ENCODE measurements at places on chromosomes 7 and 10. TPM values are rescaled to one million over a fixed set of nuclear protein-coding genes. Genes with fewer than 3 reads are reported as not detected.

ASAH2 gene
- total RNA-seq: 0.04 TPM

DNA sequence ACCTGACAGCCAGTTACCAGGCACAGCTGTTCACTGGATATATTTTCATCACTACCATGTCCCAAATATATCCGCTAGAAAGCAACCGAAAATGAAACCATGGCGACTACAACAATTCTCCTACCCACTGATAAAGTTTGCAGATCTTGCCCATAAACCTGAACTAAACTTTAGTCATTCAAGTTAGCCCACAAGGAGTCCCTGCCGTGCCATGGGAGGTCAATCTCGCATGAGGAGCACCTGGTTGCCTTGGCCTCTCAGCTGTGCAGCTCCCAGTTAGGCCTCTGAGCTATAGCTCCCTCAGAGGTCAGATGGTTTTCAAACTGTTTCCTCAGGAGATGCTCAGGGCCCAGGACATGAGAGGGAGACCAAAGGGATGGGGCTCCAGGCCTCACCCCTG lies 211.1 kb upstream of the RNF32 start:
- no peak for DNase-seq

GRCh38 chr7:85341973-85342372 lies 155.1 kb upstream of the SEMA3D start:
- peak; percentile 15 for DNase-seq

DNA sequence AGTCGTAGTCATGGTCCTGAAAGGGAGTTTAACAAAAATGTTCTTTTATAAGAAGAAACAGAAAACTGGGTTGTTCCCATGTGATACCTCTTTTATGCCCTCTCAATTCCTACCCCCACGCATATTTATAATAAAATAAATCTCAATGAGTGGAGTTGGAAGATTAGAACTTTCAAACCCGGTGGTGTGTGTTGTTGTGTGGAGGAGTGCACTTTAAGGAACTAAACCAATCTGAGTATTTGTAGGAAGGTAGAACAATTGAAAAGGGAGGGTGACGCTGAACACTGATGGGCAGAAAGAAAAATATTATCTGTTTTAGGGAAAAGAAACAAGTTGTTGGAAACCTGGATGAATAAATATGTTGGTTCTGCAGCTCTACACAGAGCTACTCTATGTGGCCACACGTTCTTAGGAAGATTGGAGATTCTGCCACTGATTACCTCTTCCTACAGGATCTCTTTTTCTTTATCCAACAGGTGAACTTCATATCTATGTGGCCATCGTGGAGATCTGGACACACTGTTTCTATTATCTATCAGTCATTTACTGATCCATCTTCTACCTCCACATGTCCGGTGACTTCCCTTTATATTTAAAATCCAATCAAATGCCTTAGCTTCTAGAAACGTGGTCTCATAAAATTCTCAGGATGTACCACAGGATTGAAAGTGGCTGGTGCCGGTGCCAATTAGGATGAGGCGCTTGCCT lies 13.1 kb upstream of the GATA3 start:
- no peak for DNase-seq

TUBAL3 gene
- not detected for total RNA-seq

DNA sequence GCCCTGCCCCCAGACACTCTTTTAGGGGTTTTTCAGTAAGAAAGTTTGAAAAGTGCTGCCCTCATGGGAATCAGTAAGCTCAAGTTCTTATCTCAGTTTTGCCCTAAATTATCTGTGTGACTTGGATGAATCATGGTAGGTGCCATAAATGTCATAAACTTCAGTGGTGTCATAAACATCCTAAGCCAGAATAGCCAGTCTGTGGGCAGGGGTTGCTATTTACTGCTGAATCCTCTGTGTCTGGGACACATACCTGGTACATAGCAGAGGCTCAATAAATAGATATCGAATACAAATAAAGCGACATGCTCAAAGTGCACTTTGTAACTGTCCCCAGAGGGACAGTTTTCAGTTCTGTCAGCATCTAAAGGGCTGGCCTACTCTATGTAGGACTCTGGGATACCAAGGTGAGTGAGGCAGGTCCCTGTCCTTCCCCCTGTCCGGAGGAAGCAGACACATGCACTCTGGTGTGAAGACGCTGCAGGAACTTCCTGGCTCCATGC lies 502.1 kb downstream of the RPS24 start:
- DNase-seq: no peak

DNA sequence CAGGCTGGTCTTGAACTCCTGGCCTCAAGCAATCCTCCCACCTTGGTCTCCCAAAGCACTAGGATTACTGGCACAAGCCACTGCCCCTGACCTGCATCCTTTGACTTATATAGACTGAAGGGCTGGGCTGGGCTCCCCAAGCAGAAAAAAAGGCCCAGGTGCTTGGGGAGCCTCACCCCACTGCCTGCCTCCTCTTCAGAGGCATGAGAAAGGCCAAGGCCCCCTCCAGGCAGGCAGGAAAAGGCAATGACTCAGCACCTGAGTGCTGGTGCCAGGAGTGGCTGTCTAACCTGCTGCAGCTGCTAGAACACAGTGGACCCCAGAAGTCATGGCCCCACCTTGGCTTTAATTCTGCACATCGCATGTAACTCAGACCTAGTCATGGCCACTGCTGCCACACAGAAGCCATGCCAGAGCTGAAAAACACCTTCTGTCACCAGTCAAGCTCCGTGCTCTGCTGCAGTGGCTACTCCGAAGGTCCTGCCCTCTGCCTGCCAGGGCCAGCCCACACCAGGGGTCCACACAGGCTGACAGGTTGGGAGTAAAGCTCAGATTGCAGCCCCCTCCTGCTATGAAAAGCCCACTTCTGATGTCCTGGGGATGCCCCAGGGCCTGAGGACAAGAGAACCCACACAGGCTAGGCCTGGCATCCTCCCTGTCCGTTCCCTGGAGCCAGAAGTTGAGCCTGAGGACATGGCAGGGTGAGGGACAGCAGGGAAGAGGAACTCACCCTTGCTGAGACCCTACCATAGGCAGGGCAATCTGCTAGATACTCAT lies 48.5 kb downstream of the GRID1 start:
- no peak for DNase-seq

DNA sequence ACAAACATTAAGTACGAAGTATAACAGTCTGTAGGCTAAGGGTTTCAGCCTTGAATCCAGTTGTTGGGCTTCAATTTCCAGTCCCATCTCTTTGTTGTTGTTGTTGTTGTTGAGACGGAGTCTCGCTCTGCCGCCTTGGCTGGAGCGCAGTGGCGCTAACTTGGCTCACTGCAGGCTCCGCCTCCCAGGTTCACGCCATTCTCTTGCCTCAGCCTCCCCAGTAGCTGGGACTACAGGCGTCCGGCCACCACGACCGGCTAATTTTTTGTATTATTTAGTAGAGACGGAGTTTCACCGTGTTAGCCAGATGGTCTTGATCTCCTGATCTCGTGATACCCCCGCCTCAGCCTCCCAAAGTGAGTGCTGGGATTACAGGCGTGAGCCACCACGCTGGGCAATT lies 464.9 kb downstream of the ANKRD7 start:
- no peak for DNase-seq

GRCh38 chr7:88111954-88112471 lies 107.8 kb downstream of the SRI start:
- DNase-seq: no peak

CHST15 gene
- total RNA-seq: 11.2 TPM
